ENCODE measurements at places on chromosomes 11 and 22. TPM values are rescaled to one million over a fixed set of nuclear protein-coding genes. Genes with fewer than 3 reads are reported as not detected.

- no peak for DNase-seq
Observed at GRCh38 chr11:122095681-122096262, 20.2 kb downstream of the BLID start.

GRCh38 chr22:37426706-37427134 is 559 bp downstream of the ELFN2 start:
- no peak for DNase-seq

The KRTAP5-10 gene
- total RNA-seq, result not detected

DNA sequence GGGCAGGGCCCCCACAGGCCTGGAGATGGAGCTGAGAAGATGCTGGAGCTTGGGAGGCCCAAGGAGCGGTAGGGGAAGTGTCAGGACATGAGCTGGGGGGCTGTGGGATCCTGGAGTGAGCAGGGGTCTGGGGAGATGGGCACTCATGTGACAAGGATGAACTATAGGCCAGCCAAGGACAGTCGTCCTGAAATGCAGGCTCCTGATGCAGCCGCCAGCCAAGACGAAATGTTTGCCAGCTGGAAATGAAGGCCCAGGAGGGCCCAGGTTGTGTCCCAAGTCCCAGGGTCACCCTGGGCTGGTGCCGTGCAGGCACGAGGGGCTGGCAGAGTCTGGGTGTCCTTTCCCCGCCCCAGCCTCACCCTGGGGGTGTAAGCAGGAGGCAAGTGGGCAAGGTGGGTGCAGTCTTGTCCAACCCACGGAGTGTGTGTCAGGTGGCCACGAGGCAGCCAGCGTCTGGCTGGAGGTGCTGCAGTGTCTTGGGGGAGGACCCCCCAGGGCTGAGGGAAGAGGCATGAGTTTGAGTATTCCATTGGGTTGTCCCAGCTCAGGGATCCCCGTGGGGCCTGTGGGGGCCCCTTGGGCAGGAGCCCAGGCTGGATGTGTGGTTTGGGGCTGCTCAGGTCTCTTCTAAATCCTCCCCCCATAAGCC is 21.4 kb downstream of the MRGPRG start:
- no peak for DNase-seq

The RGL4 gene
- total RNA-seq, result not detected

The C1QTNF4 gene
- total RNA-seq, result 0.40 TPM

- DNase-seq, result no peak
Observed at GRCh38 chr11:107661656-107662055, 50.2 kb downstream of the SLN start.

DNA sequence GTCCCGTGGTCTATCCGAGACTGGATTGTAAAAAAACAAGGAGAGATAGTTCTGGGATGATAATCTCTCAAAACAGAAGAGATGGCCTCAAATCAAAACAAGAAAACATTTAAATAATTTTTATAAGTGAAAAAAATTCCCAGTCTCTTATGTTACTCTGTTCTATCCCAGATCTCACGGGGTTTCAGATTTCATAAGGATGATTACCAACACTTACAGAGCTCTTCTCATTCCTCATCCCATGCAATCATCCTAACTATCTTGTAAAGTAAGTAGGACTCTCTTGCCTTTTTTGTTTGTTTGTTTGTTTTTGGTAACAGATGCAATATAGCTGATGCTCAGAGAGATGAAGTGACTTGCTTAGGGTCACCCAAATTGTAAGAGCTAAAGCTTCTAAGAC is 20.0 kb upstream of the ZBTB16 start:
- DNase-seq, result no peak

The MYO18B gene
- total RNA-seq, result not detected

- peak; percentile 50 for DNase-seq
Observed at GRCh38 chr11:135069890-135070289, 657.8 kb upstream of the B3GAT1 start.

The PNPLA5 gene
- total RNA-seq, result not detected

The TMPRSS5 gene
- total RNA-seq, result under 0.01 TPM

GRCh38 chr11:76824980-76825725 is 35.6 kb upstream of the ACER3 start:
- DNase-seq, result peak; percentile 63

The ALDH3B1 gene
- 0.44 TPM for total RNA-seq

GRCh38 chr22:39379756-39380730 is 19.5 kb upstream of the TAB1 start:
- no peak for DNase-seq

DNA sequence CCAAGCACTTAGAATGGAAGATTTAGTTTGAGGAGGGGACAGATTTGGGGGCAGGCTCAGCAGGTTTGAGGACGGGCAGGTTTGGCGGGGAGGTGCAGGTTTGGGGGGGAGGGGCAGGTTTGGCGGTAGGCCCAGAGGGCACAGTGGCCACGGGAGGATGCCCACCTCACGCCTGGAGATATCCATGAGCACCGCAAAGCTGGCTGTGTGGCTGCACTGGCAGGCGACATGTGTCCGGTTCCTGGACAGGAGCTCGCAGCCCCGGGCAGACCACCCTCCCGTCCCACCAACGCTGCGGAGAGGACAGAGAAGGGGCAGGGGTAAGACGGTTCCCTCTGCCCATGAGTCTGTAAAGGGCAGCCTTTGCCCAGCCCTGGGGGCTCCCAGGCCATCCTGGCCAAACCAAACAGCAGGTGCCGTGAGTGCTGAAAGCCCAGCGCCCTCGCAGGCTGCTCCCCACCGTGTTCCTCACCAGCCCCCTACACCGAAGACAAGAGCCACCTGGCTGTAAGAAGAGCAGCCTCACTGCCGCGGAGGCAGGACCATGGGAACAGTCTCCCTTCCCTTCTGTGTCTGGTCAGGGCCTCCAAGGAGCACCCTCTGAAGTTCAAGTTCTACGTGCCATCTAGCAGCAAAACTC is 43.0 kb downstream of the TRMU start:
- no peak for DNase-seq

The FOLR2 gene
- total RNA-seq, result not detected

DNA sequence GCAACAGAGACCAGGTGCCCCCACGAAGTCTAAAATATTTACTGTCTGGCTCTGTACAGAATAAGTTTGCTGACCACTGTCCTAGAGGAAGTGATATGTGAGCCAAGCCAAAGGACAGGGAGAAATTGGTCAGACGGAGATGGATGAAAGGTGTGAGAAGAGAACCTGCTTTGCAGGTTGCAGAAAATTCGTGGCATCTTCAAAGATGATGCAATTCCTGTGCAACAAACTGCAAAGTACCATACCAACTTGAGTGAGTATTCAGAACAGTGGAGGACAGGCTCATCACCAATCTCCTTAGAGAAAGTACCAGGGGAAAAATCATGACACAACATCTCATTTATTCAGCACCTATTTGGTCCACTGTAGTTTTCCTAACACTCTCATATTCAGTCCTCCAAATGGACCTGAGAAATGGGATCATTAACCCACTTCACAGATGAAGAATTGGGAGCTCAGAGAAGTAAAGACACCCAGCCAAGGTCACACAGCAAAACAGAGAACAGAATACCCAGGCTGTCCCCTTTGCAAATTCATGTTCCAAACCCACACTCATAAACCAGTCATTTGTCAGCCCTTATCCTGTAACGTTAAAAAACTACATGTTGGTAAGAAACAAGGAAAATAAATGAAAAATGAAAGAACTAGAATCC is 536.8 kb downstream of the MIAT start:
- DNase-seq, result no peak

The FSHB gene
- total RNA-seq, result not detected

DNA sequence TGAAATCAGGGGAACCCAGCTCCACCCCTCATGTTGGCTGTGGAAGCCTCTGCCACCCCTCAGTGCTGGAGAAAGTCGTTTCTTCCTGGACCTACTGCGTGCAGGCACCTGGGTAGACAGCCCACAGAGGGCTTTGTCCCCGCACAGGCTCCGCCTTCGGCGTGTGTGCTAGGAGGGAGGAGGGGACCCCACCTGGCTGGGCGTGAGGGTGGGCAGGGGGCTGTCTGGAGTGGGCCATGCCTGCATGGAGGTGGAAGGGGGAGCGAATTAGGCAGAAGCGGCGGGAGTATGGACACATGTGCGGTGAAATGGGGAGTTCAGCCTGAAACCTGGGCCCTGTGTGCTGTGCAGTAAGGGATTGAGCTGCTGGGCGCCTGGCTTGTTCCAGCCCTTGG is 49.3 kb downstream of the FBLN1 start:
- no peak for DNase-seq

The C11orf52 gene
- total RNA-seq, result 0.65 TPM

- DNase-seq, result no peak
Observed at GRCh38 chr11:75576499-75576918, 14.5 kb downstream of the SERPINH1 start.

DNA sequence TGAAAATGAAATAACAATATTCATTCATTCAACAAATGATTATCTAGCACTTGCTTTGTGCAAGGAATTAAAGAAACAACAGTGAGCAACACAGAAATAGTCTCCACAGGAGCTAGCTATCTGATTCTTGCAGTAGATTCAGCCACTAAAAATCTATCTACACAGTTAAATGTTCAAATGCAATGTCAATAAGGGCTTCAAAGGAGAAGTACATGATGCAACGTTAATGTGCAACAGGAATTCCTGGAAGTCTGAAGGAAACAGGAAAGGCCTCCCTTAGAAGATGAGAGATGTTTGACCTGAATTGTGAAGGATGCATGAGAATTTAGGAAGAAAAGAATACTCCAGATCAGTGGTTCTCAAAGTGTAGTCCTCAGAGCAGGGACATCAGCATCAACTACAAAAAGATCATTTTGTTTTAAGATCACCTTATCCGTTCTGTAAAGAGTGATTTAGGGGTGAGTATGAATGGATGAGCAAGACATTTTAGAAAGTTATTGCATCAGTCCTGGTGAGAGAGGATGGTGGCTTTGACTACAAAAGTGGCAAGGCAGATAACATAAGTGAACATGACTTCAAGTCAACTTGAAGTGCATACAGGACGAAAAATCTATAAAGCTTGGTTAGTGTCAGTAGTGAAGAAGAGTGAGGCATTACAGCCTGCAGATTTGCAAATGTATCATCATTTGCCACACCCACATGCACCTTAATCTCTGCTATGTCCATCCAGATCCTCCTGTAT is 96.0 kb downstream of the ETS1 start:
- DNase-seq, result no peak

The PGA5 gene
- not detected for total RNA-seq

- DNase-seq, result no peak
Observed at GRCh38 chr11:79152511-79152910, 288.3 kb downstream of the TENM4 start.

DNA sequence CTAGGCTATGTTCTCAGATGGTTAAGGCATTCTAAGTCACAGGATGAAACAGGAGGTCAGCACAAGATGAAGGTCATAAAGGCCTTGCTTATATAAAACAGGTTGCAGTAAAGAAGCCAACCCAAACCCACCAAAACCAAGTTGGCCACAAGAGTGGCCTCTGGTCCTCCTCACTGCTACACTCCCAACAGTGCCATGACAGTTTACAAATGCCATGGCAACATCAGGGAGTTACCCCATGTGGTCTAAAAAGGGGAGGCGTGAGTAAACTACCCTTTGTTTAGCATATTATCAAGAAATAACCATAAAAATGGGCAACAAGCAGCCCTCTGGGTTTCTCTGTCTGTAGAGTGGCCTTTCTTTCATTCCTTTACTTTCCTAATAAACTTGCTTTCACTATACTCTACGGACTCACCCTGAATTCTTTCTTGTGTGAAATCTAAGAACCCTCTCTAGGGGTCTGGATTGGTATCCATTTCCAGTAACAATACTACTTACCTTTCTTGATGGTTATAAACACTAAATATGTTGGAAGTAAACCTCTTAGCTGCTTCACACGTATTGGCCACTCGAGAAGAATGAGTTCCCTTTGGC is 1237.9 kb downstream of the FAM181B start:
- DNase-seq, result no peak

The TIGD3 gene
- total RNA-seq, result 0.22 TPM

- no peak for DNase-seq
Observed at GRCh38 chr11:133104009-133104744, 428.1 kb downstream of the OPCML start.

- DNase-seq, result no peak
Observed at GRCh38 chr11:66491315-66491935, 11.2 kb downstream of the DPP3 start.

- no peak for DNase-seq
Observed at GRCh38 chr11:44002191-44003093, 45.3 kb upstream of the ACCSL start.

GRCh38 chr11:133903875-133904817 is 52.6 kb downstream of the IGSF9B start:
- no peak for DNase-seq

The TNNT3 gene
- total RNA-seq, result not detected

GRCh38 chr11:2120359-2121100 is 18.7 kb downstream of the IGF2 start:
- DNase-seq, result no peak

- no peak for DNase-seq
Observed at GRCh38 chr11:32594272-32594671, 10.6 kb downstream of the EIF3M start.

GRCh38 chr11:2419638-2420501 is 19.3 kb downstream of the TSSC4 start:
- peak; percentile 80 for DNase-seq

- no peak for DNase-seq
Observed at GRCh38 chr22:38144025-38144405, 33.5 kb upstream of the BAIAP2L2 start.

DNA sequence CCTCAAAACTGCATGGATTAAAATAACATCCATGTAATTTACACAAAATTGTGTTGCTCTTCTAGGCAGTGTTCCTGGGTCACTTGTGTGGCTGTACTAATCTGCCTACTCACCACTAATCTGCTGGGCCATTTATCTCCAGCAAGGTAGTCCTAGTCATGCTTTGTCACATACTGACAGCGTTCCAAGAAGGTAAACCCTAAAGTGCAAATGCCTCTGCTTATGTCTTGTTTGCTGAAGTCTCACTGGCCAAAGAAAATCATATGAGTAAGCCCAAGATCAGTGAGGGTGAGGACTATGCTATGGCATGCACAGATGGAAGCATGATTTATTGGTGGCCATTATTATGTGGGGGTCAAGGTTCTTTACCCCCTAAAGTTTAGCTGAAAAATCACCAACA is 630.2 kb upstream of the LUZP2 start:
- DNase-seq, result no peak

DNA sequence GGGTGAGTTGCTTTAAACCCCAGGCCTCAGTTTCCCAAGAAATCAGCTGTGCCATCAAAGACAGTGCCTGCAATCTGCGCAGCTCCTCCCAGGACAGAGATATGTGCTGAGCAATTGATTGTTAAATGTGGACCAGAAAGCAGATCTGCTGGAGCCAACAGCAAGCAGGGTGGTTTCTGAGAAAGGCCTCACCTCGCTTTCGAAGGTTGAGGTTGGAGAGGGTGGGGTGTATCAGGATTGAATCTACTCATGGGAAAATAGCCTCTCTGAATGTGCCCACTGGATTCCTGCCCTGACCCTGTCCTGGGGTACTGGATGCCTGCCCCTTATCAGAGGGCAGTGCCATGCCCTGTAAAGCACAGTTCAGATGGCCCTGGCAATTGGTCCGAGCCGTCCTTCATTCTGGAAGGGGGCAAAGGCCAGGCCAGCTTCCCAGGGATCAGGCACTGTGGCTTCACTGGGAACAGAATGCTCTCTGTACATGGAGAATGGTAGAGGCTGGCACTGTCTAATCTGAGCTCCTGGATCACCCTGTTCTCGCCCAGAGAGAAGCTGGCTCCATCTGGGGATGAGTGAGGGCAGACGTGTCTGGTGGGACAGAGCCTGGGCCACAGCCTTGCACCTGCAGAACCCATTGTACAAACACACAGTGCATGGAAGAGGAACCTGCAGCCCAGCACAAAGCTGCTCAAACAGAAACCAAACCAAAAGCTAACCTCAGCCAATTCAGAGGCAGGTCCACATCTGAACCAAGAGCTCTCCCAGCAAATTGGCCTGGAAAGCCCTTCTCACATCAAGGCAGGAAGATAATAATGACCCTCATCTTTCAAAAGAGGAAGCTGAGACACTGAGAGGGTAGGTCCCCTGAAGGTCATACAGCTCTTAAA is 15.2 kb downstream of the DHCR7 start:
- DNase-seq, result no peak

The TMEM225 gene
- total RNA-seq, result not detected

The OR51E2 gene
- not detected for total RNA-seq

The SLC22A8 gene
- not detected for total RNA-seq
